ENCODE measurements at places on chromosomes 3 and 15.

GRCh38 chr3:168037020-168037419, 58.7 kb downstream of the GOLIM4 start:
- no peak for DNase-seq

DNA sequence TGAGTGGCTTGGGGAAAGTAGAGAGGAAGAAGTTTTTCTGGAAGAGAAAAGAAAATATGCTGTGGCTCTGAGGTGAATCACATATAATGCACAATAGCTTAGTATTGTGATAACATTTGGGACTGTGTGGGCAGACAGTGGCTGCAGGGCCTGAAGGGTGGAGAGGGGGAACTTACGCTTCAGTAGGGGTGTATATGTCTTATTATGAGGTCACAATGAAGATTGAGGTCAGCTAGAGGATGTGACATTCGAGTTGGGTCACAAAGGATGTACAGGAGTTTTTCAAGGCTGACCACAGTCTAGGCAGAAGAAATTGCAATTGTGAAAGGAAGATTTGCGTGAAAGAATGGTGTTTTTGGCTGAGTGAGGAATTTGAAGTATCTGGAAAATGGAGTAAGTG, 414.8 kb downstream of the LPP start:
- no peak for DNase-seq

GRCh38 chr15:50381438-50381837, 26.4 kb upstream of the GABPB1 start:
- DNase-seq, result no peak

DNA sequence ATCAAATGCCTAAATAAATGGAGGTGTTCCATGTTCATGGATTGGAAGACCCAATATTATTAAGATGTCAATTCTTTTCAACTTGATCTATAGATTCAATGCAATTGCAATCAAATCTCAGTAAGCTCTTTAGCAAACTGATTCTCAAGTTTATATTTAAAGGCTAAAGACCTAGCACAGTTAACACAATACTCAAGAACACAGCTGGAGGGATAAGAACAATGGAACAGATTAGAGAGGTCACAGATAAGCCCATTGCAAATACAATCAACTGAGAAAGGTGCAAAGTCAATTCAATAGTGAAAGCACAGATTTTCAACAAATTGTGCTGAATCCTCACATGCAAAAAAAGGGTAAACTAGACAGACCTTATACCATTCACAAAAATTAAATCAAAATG, 198.9 kb downstream of the P3H2 start:
- DNase-seq, result no peak

DNA sequence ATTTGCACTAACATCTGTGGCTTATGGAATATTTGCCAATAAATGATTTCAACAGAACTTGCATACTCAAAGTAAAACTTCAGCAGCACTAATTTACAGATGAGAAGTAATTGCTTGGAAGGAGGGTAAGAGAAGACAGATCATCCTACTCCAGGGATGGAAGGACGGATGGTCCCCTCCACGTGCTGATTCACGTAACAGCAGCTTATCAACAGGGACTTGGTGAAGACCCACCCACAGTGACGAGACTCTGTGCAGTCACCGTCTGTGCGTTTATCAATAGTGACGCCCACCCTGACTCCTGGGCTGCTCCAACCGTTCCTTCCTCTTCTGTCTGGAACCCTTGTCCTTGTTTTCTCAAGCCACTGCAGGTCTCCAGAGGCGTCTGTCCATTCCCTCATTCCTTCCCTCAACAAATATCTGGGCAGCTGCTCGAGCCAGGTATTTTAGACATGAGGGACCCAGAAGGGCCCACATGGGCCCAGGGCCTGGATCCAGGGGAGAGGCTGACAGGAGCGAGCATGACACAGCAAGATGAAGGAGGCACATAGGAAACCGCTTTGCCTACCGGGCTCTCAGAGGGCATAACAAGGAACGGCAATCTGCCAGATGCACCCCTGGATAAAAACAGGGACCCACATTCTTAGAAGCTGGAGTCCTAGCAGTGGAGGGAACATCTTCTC, 33.3 kb downstream of the PCSK6 start:
- DNase-seq, result no peak

DNA sequence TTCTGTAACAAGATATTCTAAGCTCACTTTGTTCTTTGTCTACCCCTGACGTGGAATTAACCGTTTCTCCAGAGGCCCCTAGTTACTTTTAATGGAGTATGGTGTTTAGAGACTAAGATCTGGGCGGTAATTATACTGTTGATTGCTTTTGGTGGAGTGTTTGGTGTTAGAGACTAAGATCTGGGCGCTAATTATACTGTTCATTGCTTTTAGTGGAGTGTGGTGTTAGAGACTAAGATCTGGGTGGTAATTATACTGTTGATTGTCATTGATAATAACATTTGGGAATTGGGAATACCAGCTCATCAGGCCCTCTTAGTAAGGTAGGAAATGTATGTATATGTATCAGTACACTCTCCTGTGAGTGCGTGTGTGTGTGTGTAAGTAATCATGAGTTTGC, 66.6 kb downstream of the LMLN start:
- no peak for DNase-seq

DNA sequence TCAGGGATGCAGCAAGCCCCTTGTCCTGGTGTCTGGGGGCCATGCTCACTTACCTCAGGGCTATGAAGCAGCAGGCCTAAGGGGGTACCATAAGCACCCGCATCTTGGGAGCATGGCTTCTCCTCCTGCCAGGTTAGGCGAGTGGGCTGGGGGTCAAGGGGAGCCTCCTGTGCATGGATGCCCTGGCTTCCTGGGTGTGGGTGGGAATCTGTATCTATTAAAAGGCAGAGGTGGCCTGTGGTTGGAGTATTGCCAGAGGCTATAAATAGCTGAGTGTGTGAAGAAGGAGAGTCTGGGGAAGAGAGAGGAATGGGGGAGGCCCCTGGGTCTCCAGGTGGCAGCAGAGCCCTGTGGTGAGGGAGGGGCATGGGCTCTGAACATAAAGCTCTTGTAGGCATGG, 19.5 kb downstream of the ACVR2B start:
- DNase-seq, result no peak

DNA sequence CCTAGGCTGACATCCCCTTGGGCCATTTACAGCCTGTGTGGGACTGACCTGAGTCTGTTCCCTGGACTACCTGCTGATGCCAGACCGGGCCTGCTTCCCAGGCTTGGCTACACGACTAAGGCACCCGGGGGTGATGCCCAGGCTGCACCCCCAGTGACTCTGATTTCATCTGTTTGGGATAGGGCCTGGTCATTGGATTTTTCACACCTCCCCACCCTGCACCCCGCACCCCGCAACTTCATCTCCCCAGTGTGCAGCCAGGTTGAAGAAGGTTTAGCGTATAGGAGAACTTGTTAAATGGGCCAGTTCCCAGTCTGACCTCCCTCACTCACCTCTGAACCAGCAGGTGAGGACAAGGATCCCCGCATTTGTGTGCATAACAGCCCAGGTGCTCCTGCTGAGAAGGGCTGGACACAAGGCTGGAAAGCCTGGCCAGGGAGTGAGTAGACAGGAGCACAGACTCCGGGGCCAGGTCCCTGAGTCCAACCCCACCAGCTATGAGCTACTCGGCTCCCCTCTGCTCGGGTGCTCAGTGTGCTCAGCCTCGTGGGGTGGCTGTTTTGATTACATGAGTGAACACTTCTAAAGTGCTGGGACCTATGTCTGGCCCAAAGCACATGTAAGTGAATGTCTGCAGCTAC, 18.5 kb downstream of the SLC6A20 start:
- no peak for DNase-seq

GRCh38 chr15:100224206-100225185, 117.3 kb downstream of the ADAMTS17 start:
- DNase-seq, result no peak

DNA sequence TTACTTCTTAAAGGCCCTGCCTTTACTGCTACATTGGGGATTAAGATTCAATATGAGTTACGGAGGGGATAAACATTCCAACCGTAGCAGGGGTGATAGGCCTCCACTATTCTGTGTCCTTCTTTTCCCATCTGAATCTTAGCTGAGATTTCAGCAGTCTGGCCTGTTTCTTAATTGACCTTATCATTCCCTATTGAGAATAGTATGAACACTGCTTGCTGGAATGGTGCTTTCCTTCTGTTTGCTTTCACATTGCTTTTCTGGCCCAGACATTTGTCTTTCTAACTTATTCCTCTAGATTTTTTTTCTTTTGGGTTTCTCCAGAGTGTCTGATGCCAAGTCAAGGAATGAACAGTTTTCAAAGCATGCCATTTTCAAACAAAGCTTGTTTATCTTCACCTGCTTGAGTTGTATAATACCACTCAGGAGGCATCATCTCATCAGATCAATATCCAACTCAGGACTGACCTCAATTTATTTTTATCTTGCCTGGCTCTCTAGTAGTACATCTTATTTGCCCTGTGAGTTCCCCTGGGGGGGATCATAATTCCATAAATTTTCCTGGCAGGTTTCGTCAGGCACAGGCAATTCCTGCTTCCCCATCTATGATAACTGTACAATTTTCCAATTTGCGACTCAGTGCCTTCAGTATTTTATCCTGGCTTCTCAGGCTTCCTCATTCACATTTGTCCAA, 161.1 kb upstream of the STT3B start:
- no peak for DNase-seq

GRCh38 chr15:42056934-42057798, 36.3 kb upstream of the PLA2G4E start:
- DNase-seq, result peak; percentile 26

- DNase-seq, result no peak
Measured at GRCh38 chr3:94548581-94549316, 485.9 kb downstream of the NSUN3 start.

GRCh38 chr15:78682004-78682651, 41.1 kb upstream of the CHRNB4 start:
- no peak for DNase-seq

DNA sequence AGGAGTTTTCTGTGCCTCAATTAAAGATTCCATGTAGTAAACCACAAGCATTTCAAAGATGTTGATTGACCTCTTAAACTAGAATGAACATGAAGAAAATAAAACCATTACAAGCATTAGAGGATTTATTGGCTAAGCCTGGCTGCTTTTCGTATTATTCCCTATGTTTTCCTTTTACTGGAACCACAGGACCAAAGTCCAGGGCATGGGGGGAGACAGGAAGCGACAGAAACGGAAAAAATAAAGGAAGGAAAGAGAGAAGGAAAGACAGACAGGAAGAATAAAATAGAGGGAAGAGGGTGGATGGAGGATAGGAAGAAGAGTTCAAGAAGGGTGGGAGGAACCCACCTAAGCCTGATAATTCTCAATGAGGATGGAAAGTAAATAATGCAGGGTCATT, 169.9 kb downstream of the SHQ1 start:
- no peak for DNase-seq

DNA sequence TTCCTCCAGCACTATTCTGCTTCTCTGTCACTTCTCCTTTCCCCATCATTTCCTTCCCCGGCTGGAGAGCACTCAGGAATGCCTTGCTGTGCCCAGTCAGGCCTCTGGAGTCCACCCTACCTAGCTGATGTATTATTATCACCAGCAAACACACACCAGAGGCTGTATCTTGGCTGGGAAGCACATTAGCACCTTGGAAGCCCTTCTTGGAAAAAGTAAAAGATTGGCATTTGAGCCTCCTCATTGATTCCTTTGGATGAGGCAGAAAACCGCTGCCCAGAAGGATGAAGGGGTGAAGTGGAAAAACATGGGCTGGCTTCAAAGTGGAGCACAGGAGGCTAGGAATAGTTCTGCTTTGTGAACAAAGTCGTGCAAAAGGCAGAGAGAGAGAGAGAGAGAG, 244.3 kb downstream of the RPLP1 start:
- DNase-seq, result no peak

DNA sequence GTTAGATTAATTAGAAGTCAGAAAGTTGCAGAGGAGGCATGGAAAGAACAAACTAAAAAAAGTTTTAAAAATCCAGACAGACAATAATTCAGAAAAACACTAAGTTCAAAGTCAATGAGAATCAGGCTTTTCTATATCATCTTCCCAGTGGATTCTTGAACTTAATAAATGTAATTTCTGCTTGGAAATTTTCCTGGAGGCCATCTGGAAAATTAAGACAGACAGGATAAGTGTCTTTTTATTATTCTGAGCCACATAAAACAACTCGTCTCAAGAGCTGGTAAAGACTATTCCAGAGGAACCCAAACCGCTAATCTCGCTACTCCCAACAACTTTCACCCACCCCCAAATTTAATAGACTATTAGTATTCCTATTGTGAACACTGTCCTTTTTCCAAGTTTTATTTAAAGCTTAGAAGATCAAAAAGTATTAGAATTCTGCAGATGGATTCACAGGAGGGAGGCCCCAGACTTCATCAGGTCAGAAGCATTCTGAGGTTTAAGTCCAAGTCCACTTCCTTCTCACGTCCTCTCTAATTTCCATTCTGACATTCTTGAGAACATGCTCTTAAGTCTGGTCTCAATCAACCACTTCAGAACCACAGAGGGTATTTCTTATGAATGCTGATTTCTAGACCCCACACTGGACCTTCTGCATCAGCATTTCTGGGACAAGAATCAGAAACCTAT, 61.3 kb downstream of the ERC2 start:
- no peak for DNase-seq

- DNase-seq, result no peak
Measured at GRCh38 chr3:14605067-14605466, 46.5 kb upstream of the CCDC174 start.

DNA sequence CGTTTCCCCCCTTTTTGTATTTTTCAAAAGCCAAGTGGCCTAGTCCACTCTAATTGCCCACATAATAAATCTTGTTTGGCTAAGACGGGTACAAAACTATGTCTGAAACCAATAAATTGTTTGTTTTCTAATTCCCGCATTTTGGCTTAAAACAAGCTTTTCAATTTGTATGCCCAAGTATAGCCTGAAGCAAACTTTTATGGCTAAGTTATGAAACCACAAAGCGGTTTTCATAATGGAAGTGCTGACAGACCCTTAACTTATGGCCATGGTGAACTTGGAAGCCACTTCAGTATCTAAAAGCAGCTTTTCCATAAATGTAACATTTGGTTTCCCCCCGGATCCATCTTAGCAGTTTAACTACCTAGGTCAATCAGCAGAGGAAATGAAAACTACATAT, 29.9 kb upstream of the POLR2M start:
- DNase-seq, result no peak

DNA sequence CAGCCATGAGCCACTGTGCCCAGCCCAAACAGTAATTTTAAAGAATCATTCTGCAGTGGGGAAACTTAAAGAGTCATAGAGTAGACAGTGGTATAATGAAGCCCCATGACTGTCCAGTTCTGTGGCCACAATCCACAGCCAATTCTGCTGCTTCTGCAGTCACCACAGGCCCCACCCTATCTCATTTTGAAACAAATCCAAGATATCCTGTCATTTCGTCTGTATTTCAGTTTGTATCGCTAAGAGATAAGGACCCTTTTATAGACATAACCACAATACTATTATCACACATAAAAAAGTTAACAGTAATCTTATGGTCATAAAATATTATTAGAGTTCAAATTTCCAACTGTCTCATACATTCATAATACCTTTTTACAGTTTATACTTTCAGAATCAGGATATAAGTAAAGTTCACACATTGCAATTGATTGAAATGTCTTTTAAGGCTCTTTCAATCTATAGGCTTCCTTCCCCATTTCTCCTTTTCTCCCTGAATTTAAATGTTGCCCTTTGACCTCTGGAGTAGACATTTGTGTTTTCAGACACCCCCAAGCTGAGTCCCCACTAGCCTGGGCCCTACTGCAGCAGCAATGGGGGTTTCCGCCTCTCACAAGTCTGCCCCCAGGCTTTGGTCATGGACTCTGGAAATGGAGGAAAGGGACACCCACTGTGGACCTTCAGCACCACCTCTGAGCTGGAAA, 4.2 kb upstream of the NUP210 start:
- DNase-seq, result no peak

Measured in naive thymus-derived CD8-positive, alpha-beta T cell (primary cell).